ENCODE measurements at places on chromosomes 2 and 18. TPM values are rescaled to one million over a fixed set of nuclear protein-coding genes. Genes with fewer than 3 reads are reported as not detected.

NFE2L2 gene
- polyA plus RNA-seq, result 51.6 TPM

DNA sequence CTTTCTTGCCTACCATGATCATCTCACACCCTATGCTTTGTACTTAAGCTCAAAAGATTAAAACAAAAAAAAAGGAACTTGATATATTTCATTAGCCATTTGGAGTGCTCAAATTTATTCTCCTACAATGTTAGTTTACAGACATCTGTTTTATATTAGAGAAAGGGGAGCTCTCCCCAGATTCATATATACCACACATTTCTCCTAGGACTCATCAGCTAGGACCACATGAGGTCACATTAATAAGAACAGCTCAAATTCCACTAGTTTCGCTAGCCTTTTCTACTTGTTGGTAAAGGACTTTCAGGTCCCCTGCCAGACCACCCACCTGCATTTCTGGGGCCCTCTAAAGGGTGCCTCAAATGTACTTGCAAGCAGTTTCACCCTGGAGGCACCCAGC lies 151.2 kb upstream of the MMADHC start:
- no peak for DNase-seq

DNA sequence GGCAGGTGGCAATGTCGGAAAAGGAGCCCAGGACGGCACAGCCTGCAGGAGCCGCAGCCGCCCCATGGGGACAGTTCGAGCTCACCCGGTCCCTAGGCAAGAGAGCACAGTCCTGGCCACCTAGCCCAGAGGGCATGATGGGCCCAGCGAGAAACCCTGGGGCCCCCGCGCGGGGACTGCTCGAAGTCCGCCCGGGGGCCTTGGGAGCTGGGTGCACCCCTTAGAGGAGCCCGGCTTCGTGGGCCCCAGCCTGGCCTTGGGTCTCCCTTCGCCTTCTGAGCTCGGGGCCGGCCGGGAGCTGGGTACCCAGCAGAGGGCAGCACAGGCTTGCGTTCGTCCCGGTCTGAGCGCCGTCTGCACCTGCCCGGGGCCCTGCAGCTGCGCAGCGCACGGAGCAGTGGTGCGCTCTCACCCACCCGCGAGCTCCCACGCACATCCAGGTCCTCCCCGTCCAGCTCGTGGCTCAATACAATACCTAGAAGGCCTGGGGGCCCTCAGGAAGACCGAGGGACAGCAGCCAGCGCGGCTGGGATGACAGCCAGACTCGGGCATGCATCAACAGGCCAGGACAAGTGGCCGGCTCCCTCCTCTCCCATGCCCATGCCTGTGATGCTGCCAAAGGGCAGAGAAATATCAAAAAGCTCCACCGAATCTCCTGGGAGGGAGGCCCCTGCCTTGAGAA lies 96.2 kb upstream of the ZNF532 start:
- peak; percentile 12 for DNase-seq

DNA sequence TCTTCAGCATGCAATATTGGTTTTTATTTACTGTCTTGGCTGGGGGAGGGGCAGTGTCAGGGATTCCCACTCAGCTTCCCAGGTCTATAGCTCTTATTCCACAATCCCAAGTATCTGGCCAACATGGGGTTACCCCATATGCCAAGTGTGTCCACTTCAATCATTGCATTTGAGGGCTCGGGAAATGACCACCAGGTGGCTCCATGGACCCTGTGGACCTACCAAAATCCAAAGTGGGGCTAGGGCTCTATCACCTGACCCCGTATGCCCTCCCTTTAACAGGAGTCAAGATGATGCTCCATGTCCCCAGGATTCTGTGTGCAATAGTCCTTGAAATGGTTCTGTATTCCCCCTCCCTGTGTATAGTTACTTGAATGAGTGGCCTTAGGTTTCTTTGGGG lies 12.1 kb upstream of the TRAF3IP1 start:
- no peak for DNase-seq

- peak; percentile 22 for DNase-seq
Observed at GRCh38 chr2:191618046-191618780, 59.7 kb upstream of the NABP1 start.

GRCh38 chr2:100196786-100197494 lies 54.5 kb upstream of the AFF3 start:
- no peak for DNase-seq

- DNase-seq, result no peak
Observed at GRCh38 chr2:148533004-148533403, 111.5 kb upstream of the EPC2 start.

Data from CD14-positive monocyte (primary cell).